ENCODE measurements at places on chromosomes 16 and 17.

DNA sequence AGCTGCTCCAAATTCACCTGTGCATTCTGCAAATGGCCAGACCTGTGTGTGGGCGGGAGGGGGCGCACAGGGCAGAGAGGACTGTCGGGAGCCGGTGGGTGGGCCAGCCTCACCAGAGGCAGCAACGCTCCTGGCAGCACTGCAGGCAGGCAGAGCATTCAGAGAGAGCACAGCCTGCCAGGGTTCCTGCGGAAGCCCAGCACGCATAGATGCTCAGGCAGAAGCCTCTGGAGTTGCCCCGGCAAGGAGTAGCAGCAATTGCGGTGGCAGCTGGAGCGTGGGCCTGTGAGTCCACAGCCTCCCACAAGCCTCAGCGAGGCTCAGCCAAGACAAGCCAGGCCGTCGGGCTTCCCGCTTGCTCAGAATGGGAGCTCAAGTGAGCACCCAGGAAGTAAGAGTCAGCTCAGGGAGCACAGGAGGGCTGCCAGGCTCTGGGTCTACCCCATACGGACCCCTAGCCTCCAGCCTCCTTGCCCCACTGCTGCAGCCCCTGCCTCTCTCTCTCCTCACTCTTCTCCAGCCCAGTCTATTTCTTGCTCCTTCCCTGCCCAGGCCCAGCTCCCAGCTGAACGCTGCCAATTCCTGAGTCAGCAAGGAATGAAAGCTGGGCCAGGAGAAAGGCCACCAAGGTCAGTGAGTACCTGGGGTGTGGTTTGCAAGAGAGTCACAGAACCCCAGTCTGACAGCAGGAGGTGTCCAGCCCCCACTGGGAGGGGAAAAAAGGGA lies 9.6 kb downstream of the EMC6 start:
- no peak for DNase-seq

- DNase-seq: no peak
Observed at GRCh38 chr16:85471469-85472431, 141.4 kb upstream of the GSE1 start.

DNA sequence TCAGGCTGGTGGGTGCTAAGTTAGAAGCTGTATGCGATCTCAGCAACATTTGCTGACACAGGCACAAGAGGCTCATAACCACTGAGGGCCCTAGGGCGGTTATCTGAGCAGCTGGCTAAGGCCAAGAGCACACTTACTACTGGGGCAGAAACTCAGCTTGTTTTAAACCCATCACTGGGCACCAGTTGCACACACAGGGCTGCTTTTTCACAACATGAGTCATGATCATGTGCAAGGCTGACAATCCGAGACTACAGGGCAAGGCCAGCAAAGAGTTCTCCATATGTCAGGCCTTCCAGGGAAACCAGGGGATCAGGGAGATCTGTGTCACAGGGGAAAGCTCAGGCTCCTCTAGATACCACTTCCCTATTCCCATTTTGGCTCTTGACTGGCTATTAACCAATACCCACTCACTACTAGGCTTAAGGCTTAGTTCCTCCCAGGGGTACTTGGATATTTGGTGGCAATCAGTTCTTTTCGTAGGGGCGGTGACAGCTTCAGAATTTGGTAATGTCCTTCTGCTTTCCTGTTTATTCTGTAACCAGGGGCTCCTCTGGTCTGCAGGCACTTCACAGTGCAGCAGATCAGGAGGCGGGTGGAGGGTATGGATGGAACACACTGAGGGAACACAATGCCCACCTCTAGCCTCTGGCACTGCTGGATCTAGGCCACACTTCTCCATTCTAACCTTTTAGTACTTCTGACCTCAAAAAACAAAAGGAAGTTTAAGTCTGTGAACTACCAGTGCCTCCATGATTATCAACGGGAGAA lies 44.9 kb upstream of the ERN1 start:
- DNase-seq: peak; percentile 61

DNA sequence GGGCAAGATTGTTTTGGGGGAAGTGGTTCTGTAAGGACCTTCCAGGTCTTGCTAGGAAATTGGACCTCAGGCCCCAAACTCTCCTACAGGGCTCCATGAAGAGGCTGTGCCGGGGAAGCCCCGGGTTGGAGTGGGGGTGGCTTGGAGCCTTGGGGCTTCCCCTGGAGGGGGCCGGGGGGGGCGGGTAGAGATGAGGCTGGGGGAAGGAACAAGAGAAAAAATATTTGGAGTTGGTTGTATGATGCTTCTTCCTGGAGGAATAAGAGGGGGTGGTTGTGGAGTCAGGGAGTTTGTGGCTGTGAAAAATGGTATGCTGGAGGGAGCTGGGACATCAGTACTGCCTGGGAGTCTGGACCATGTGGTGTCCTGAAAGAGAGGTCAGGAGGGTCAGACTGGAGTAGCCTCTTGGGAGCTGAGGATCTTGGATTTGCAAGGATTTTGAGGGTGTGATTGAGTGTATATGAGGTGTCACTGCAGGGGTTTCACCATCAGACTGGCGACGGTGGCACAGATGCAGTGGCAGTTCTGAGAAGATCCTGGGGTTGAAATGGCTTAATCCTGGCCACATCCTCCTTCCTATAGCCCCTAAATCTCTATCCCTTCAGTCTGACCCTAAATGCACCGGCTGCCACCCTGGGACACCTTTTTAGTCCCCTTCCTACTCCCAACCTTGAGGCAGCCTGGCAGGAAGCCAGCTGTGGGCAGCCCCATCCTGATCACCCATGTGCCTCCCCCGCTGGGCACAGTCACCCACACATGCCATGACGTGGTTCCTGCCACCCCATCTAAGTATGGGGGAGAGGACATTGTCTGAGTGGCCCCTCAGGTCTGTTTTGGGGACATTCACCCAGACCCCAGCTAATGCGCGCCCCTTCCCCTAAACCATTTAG lies 10.9 kb downstream of the RARA start:
- DNase-seq: no peak

- peak; percentile 69 for DNase-seq
Observed at GRCh38 chr17:49997773-49998703, 3.0 kb upstream of the DLX3 start.

DNA sequence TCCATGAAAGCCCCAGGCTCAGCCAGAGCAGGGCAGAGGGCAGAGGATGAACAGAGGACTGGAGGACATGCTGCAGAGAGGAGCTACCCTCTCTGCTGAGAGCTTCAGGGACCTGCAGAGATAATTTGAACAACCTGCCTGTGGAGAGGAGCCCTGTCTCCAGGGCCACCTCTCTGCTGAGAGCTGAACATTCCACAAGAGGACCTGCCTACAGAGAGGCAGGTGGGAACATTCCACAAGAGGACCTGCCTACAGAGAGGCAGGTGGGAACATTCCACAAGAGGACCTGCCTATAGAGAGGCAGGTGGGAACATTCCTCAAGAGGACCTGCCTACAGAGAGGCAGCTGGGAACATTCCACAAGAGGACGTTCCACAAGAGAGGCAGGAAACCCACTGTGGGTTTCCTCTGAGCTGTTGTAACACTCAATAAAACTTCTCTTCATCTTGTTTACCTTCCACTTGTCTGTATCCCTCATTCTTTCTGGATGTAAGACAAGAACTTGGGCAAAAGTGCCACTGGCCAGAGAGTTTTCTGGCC lies 551.9 kb upstream of the CA10 start:
- DNase-seq: no peak

DNA sequence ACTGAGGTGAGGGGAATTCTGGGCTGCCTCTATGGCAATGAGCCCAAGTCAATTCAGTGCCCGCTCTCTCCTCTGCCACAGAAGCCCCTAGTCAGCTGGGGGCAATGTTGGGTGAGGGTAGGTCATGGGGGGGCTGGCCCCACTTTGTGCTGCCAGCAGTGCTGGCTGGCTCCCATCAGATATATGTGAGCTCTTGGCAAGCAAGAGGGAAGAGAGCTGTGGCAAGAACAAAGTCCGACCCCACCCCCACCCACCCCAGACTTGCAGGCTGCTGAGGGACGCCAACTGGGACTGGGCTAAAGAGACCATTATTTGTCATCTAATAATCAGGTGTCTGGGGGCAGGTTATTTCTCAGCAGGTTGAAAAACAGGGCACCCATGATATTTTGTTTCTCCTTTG lies 89.4 kb downstream of the YPEL2 start:
- no peak for DNase-seq

GRCh38 chr16:1125471-1125870 lies 27.4 kb upstream of the CACNA1H start:
- DNase-seq: no peak

- DNase-seq: peak; percentile 36
Observed at GRCh38 chr17:65243838-65244625, 106.9 kb downstream of the RGS9 start.

- DNase-seq: no peak
Observed at GRCh38 chr17:12021623-12022140, 1.0 kb downstream of the MAP2K4 start.

DNA sequence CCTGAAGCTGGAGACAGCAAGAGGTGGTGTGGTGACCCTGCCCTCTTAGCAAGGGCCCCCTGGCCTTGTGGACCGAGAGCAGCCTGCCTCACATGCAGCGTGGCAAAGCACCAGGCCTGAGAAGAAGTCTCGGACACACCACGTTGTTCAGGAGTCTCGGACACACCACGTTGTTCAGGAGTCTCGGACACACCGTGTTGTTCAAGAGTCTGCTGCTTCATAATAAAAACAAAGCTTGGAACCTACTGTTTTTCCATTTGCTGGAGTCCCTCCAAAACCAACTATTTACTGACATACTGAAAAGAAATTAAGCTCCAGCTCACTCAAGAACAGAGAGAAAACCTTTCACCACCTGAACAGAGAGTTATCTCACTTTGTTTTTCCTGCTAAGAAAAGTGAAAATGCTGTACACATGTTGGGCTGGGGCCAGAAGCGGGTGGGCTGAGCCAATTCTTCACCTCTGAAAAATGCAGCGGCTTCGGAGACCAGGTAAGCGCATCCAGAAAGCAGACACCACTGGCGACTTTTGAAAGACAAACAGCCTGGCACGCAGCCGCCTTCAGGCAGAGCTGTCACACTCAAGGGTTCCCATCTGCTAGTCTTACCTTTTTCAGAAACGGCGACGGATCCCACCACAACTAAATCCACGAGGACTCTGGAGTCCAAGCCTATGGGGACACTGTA lies 8.9 kb downstream of the MTHFSD start:
- DNase-seq: no peak

GRCh38 chr16:8576141-8577004 lies 13.9 kb downstream of the TMEM114 start:
- no peak for DNase-seq

GRCh38 chr17:2075336-2076086 lies 20.6 kb downstream of the HIC1 start:
- DNase-seq: no peak

DNA sequence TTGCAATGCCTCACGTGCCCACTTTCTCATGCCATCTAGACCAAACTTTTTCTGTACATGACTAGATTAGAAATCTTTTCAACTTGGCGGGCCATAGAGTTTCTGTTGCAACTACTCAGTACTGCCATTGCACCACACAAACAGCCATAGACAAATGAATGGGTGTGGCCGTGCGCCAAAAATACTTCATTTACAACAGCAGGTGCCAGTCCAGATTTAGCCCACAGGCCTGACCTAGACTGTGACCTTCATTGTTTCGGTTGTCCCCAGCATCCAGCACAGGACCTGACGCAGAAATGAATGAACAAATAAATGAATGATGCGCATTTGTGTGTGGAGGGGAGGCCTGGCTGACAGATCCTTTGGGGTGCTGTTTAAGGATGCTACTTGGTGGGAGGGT lies 14.3 kb upstream of the PDK2 start:
- no peak for DNase-seq

DNA sequence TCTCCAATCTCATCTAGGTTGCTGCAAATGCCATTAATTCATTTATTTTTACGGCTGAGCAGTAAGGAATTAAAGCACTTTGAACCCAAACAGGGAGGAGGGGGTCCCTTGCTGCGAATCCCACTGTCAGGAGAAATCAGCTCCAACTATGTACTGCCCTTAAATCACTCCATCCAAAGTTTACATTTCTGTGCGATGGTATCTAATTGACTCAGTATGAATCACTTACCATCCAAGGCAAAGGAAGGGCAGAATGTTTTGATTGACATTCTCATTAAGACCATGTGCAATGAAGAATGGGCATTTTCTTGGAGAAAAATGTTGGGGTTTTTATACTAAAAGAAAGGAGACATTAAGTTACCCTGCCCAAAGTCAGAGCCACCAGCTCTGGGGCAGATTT lies 47.7 kb upstream of the XYLT1 start:
- DNase-seq: peak; percentile 26

DNA sequence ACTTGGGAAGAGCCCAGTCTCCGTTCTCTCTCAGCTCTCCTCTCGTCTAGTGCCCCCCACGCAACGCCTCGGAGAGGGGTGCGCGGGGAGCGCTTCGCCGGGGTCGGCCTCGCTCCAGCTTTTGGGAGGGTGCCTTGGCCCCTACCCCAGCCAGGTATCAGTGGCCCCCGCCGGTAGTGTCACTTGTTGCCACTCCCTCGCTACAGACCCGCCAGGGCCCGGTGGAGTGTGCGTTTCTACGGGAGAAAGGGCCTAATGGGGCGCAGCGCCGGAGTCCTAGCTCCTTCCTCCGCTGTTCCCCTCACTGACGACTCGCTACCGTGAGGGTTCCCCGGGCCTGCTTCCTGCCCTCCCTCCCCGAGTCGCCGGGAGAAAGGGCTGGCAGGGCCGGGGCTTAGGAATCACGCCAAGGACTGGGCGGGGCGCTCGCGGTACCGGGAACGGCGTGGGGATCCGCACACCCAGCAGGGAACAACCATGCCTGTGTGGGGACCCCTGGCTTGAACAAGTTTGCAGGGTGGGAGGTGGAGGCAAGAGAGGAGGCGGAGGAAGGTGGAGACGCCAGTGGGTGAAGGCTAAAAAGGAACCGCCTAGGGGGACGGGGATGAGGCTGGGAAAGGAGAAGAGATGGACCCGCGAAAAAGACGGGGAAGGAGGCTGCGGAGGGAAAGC lies 997 bp upstream of the CDH11 start:
- peak; percentile 75 for DNase-seq

GRCh38 chr17:17771498-17772201 lies 65.1 kb downstream of the SREBF1 start:
- DNase-seq: no peak

- DNase-seq: no peak
Observed at GRCh38 chr16:31477220-31478216, 5.4 kb upstream of the SLC5A2 start.

GRCh38 chr17:33725675-33726271 lies 432.7 kb upstream of the ASIC2 start:
- no peak for DNase-seq
